ENCODE measurements at places on chromosomes 5 and 9.

- peak; percentile 36 for DNase-seq
Measured at GRCh38 chr9:120710110-120710981, 3.9 kb downstream of the MEGF9 start.

DNA sequence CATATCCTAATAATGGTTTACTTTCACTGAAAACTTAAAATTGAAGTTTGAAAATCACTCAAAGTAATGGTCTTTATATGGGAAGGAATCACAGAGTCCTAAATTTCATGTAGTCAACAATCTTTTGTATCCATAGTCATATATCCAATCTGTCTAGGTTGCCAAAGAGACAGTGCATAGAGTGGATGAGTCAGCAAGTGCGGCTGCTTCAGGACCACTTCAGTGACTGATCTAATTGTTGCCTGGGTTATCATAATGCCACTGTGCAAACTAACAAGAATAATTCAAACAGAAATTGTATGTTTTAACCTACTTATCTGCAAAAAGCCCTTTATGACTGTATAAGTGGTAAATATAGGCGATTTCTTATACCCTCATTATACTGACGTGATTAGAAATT, 211.3 kb upstream of the PRR16 start:
- DNase-seq = no peak

- DNase-seq = no peak
Measured at GRCh38 chr5:173968154-173968797, 20.7 kb upstream of the C5orf47 start.

GRCh38 chr5:65394087-65394486, 87.6 kb downstream of the ADAMTS6 start:
- no peak for DNase-seq

DNA sequence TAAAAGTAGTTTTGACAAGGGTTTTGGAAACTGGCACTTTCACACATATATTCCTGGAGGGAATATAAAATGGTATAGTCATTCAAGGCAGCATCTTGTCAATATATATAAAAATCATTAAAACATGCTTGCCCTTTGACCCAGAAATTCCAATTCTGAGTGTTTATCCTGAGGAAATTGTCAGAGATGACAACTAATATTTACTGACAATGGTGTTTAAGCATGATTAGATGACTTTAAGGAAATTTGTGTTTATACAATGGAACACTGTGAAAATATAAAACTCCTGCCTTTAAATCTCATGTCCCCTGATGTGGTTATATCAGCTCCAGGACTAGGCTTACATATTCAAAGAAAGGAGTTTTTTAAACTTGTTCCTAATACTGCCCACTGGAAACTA, 25.6 kb downstream of the PCSK1 start:
- DNase-seq = no peak

All from stimulated activated naive B cell treated with anti-CD40 and anti-IgM and Interleukin-4, amounts not matched to agents 10 μg/mL and 1 μg/mL and 100 μg/mL, for 72 hours (primary cell).